ENCODE measurements at places on chromosomes 3 and 15.

- no peak for DNase-seq
These were observed 959 bp upstream of the RASA2 start for GRCh38 chr3:141485641-141486495.

- DNase-seq: peak; percentile 49
These were observed 64.6 kb downstream of the CRTC3 start for GRCh38 chr15:90594301-90594738.

DNA sequence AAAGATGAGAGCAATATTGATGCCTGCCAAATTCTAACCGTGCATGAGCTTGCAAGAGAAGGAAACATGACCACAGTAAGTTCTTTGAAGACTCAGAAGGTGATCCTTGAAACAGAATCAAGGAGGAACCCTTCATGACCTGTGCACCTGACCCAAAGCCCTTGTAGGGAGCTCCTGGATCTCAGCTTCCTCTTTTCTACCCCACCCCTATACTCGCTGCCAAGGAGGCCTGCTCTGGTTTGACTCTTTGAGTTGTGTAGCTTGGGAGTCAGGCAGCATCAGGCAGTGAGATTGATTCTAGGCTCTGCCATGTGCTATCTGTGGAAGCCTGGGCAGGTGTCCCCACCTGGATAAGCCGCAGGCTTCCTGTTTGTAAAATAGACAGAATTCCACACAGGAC is 10.6 kb downstream of the TTC21A start:
- no peak for DNase-seq

DNA sequence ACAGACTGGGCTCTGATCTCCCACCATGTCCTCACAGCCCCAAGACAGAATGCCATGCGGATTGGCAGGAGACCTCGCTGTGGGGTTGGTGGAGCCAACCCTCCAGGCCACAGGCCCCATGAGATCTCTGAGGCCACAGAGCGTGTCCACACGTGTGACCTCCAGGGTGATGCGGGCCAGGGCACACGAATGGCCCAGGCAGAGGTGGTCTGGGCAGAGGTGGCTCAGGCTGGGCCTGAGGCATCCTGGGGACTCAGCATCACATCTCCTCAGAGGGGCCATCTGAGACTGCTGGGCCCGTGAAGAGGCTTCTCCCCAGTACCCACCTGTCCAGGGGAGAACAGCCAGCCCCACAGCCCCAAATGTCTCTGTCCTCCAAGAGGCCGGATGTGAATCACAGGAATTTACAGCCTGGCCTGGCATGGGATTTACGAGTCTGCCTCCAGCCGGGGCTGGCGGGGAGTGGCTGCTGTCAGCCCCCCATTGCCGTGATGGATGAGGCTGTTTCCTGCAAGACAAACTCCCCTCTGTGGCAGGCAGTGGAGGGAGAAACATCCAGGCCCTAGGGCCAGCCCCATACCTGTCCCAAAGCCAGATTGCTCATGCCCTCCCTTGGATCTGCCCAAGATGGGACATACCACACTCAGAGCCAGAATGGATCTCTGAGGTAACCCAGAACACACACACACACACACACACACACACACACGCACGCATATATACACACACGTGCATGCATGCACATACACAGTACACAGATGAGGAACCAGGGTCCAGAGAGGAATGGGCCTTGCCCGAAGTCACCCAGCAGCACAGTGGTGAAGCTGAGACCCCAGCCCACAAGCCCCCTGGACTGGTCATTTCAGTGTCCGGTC is 208.3 kb downstream of the TBC1D2B start:
- no peak for DNase-seq

- DNase-seq: no peak
These were observed 34.5 kb downstream of the ACAA1 start for GRCh38 chr3:38102444-38102814.

DNA sequence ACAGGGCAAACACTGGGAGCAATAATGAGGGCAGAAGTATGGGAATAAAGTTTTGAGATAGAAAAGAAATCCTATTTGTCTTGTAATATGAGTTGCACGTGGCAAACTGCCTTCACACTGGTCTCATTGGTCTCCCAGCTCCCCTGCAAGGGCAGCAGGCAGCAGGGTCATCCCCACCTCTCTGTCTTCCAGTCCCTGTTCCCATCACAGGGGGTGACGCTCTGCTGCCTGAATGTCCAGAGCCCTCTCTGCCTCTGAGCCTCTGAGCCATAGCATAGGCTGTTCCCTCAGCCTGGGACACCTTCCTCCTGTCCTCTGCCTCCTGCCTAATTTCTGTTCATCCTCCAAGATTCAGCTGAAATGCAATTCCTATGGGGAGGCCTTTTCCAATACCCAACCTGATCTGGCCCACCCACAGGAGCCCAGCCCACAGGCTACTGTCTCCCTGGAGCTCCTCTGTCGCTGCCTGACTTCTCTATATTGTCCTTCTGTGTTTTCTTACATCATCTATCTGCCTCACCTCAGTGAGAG is 12.1 kb upstream of the SKOR1 start:
- DNase-seq: no peak

GRCh38 chr3:109018828-109019227 is 65.1 kb upstream of the GUCA1C start:
- no peak for DNase-seq

- DNase-seq: no peak
These were observed 51.6 kb upstream of the DUT start for GRCh38 chr15:48279608-48280007.

- DNase-seq: no peak
These were observed 280.0 kb downstream of the PDCD6IP start for GRCh38 chr3:34078418-34078817.

GRCh38 chr15:25683911-25684310 is 179.2 kb downstream of the ATP10A start:
- no peak for DNase-seq

- no peak for DNase-seq
These were observed 573.9 kb downstream of the AGBL1 start for GRCh38 chr15:86653344-86654197.

DNA sequence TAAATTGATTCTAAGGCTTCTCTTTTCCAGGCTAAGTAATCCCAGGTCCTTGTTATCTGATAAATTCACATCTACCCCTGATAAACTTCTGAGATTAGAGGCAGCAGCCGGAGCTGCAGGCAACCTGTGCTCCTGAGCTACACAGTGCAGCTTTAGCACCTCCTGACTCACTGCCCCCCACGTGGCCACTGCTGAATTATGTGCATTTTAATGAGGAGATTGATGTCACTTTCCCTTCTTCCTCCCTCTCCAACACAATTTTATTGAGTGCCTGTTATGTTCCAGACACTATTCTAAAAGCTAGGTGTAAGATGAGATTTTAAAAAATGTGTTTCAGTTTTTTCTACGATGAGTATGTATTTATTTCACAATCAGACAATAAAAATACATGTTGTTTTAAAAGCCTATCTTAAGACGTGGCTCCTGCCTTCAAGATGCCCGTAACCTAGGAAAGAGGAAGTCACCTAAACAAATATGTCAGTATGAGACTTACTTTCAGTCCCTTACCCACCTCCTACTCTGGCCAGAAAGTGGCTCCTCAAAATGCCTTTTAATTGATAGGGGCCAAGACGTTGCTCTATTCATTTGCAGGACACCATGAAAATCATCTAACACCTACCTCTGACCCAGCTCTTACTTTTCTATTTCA is 161.5 kb upstream of the PFN2 start:
- no peak for DNase-seq

DNA sequence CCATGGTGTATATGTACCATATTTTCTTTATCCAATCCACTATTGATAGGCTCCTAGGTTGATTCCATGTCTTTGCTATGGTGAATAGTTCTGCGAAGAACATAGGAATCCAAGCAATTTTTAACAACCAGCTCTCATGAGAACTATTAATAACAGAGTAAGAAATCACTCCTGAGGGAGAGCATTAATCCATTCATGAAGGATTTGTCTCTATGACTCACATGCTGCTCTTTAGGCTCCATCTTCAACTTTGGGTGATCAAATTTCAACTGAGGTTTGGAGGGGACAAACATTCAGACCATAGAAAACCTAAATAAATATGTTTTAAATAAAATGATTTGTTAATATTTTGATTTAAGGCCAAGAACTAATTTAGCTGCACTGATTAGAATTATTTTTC is 147.4 kb downstream of the NSUN3 start:
- no peak for DNase-seq

GRCh38 chr3:144104679-144105078 is 133.1 kb downstream of the DIPK2A start:
- DNase-seq: no peak

DNA sequence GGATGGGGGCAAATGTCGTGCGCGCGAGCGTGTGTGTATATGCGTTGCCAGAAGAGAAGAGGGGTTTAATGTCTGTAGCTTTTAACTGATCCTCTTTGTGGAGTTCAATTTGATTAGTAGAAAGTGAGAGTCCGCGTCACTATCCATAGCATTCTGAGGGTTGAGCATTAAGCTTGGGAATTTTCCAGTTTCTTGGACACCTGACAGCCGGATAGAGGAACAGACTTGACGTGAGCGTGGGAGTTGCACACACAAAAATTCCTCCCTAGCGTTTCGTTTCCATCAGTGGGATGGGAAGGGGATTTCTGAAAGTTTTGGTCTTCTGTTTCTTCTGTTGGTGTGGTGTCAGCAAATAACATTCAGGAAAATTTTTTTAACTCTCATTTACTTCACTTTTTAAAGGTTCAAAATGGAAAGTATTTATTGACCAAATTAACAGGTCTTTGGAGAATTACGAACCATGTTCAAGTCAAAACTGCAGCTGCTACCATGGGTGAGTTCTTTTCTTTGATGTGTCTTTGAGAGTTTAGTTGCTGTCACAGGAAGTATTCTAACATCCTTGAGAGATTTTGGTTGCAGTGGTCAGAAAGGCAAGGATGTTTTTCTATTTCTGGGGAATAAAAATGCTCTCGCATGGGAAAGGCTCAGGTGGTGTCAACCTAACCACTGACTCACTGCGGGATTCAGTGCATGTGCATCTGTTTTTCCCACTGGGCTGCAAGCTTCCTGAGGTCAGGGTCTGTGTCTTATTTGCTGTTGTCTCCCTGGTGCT is 841 bp downstream of the POGLUT1 start:
- DNase-seq: no peak

DNA sequence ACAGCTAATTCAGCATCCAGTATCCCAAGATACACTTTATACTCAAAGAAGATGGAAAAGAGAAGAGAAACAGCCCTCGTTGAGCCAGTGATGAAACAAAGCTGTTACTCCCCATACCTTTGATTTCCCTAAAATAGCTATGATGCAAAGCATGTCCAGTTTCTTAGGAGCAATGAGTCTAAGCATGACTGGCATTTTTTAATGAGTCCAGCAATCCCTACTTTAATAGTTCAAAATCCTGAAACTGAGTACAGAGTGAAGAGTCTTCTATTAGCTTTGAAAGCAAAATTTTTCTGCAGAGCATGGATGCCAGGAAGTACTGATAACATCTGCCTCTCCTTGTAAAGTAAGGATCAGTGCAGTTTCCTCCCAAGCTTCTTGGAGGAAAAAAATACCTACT is 302.7 kb downstream of the IL5RA start:
- DNase-seq: no peak

- DNase-seq: no peak
These were observed 142.9 kb downstream of the ADAM10 start for GRCh38 chr15:58606577-58607080.

- DNase-seq: no peak
These were observed 59.1 kb downstream of the RGMA start for GRCh38 chr15:93029836-93030429.

GRCh38 chr3:147267434-147267833 is 138.9 kb downstream of the ZIC4 start:
- DNase-seq: no peak

- DNase-seq: no peak
These were observed 180.6 kb downstream of the GREM1 start for GRCh38 chr15:32898414-32898813.

DNA sequence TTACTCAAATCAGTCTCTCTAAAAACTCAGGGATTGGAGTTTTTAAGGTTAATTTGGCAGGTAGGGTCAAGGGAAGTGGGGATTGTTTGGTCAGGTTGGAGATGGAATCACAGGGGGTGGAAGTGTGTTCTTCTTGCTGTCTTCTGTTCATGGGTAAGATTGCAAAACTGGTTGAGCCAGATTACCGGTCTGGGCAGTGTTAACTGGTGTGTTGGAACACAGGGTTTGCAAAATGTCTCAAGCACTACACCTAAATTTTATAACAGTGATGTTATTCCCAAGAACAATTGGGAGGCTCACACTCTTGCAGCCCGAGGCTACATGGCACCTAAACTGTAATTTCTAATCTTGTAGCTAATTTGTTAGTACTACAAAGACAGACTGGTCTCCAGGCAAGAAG is 425.4 kb downstream of the PLOD2 start:
- no peak for DNase-seq

DNA sequence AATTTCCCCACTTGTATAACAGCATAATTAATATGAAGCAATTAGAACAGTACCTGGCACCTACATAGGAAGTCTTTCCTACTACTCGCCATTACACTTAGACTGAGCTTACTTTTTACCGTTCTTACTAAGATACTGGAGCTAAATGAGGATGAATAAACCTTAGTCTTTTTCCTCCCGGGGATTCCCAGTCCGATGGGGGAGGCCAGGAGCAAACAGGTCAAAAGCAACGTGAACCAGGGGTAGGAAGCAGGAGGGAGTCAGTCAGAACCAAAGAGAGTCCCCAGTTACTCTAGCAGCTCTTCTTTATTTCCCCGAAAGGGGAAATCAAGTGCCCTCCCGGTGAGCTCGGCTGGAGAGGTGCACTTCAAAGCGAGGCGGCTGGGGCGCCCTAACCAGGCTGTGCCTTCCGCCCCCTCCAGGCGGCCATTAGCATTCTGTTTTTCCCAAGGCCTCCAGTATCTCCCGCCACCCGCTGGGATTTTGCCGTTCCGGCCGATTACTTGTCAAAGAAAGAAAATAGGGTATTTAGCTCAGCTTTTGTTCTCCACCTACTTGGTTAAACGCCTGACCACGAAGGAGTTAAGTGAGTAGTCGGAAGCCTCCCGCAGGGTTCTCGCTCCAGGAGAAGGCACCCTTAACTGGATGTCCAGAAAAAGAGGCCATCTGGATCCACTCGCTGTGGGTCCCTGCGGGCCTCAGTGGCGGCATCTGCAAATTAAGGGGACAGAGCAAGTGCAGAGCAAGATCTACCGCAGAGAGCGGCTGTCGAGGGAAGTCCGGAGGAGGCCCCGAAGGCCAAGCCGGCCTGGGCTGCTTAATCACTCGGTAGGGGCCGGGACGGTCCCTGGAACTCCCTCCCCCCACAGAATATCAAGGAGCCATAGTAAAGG is 6.3 kb upstream of the EOMES start:
- DNase-seq: no peak

- no peak for DNase-seq
These were observed 7.6 kb downstream of the TLNRD1 start for GRCh38 chr15:81008312-81008711.

Data from stimulated activated CD8-positive, alpha-beta memory T cell treated with anti-CD3 and anti-CD28 coated beads, Interleukin-15, amount 100 ng/mL, for 4 hours (primary cell).